ENCODE measurements at places on chromosomes 11 and 22.

DNA sequence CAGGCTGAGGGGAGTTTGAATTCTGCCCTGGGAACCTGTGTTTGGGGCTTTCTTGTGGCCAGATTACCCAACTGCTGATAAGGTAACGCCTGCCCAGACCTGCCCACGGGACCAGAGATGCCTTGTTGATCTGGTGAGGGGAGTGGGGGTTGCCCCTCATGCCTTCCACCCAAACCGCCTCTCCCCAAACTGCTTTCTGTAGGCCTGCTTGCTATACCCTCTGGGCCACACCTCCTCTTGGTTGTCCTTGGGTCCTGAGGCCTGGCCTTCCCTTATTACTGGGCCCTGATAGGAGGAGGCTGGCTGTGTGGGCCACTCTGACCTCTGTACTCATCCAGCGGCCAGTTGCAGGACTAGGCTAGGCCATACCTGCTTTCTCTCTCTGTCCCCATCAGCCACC, 3.4 kb downstream of the P2RY2 start:
- DNase-seq, result no peak

DNA sequence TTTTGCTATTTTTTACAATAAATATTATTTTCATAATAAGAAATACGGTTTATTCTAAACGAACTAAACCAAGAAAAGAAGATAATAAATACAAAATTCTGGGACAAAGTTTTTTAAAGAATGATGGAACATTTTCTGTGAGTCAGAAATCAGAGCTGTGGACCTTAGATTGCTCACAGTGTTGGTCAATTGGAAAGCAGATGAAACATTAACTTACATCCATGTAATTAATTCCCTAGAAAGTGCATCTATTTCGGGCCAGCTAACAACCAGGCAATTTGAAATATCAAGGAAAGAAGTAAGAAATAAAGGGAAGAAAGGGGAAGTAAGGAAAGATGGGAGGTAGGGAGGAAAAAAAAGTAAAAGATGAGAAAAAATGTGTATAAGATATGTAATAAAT, 1569.8 kb upstream of the TENM4 start:
- no peak for DNase-seq

GRCh38 chr22:33465554-33465953, 407.4 kb upstream of the SYN3 start:
- no peak for DNase-seq

GRCh38 chr22:41382098-41382578, 396 bp downstream of the TEF start:
- DNase-seq, result peak; percentile 52

DNA sequence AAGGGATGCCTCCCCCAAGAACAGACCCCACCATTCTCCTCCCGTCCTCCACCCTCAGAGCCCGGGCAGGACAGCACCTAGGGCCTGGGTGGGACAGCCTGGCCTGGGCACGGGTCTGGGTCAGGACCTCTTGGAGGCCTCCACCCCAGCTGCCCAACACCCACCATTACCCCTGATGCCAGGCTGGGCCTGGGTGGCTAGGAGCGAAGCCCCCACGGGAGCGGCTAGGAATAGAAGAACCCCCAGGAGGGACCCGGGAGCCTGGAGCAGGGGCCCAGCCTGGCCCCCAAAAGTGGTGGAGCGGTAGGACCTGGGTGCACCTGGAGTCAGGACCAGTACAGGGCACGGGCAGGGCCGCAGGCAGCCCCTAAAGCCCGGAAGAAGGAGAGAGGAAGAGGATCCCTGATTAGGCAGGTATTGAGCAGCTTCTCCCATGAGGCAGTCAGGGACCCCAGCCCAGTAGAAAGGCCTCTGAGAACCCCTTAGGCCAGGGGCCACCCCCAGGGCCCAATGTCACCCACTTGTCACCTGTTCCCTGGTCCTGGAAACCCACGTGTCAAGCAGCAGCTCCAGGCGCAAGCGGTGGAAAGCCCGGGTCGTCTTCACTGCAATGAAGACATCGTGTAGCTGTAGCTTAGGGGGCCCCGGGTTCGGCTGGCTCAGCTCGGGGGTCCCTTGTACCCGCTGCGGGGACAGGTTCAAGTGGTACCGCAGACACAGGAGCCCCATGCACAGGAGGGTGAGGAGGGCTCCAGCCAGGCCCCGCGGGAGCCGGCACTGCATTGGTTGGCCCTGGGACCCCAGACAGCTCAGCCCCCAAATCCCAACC, 575 bp downstream of the MFNG start:
- DNase-seq, result no peak

DNA sequence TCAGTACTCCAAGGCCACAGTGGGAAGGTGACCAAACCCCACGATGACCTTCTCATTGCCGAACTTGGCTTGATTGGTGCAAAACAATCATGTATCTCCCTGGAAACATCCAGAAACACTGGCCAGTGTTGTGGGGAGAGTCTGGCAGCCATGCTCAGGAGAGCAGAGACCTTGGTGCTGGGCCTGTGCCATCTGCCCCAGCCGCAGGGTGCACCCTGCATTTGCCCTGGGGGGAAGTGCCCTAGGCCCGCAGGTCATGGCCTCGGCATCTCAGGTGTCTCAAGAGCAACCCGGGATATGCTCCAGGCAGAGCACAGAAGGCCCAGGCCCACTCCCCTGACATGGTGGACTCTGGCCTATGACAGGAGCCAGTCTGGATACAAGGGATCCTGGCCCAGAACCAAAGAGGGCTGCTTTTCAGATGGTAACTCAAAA, 23.7 kb downstream of the ARVCF start:
- no peak for DNase-seq

DNA sequence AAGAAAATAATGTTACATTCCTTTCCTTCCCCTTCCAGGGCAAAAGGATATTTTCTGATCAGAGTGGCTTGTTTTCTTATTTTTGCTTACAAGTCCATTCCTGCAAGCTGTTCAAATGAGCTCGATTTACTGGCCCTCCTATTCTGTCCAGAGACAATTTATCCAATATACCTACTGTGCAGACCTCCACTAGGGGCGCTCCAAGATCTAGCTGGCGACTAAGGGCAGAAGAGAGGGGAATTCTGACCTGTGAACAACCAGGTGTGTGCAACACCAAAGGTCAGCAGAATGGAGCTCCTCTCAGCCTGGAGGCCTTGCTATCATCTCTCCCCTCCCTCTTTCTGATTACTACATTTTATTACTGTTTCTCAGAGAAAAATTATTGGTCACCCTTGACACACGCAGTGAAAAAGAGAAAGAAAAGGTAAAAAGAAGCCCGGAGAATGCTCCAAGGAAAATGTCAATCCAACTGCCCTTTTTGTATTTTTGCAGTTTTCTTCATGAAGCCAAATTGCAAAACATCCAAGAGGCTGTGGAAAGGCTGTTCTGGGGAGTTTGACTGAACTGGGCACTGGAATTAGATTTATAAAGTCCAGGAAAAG, 3.2 kb downstream of the SEZ6L start:
- peak; percentile 10 for DNase-seq

GRCh38 chr11:16511116-16512114, 155.1 kb upstream of the SOX6 start:
- peak; percentile 77 for DNase-seq

DNA sequence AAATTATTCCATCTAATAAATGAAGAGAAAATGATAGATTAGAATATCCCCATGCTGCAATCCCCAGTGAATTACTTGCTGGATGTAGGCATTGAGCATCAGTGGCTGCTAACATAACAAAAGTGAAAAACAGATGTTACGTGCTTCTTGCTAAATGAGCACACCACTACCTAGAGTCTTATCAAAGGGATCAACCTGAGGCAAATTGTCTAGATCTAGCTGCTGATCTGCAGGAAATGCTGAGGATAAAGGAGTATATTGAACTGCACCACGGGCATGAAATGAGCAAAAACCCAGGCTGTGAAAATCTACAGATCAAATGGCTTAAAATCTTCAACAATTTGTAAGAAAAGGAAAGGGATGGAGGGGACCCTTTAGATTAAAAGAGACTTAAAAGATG, 45.3 kb upstream of the SCUBE2 start:
- no peak for DNase-seq

DNA sequence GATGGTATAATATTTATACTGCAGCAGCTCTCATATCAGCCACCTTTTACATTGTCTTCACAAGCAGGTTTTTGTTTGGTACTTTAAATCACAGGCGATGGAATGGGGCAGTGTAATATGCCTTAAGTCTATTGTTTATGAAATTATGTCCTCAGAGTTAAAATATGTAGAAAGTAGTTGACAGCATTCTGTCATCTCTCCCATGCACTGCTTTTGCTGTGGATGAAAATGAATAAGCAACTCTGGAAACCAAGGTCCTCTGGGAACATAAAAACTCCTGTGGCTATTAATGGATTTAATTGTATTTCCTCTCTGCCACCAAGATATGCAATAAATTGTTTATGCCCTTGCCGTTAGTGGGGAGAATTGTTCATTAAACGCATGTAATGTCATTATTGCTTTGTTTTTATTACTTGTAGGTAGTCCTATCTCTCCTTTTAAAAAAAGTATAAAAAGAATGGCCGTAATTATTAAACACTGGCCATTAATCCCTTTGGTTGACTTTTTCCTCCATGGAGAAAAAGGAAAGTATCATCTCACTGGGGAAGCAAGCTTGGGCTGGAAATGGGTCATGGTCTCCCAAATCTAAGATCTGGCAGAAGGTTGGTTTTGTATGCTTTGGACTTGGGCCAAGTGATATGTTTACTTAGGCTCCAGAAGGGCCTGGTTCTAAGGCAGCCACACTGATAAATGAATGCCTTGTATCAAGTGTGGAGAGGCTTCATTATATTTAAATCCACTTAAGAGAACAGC, 13.1 kb downstream of the PACS1 start:
- DNase-seq, result peak; percentile 23
